Fibroblast of the aortic adventitia (primary cell): ENCODE measurements at places on chromosomes 16 and 17. TPM values are rescaled to one million over a fixed set of nuclear protein-coding genes. Genes with fewer than 3 reads are reported as not detected.

DNA sequence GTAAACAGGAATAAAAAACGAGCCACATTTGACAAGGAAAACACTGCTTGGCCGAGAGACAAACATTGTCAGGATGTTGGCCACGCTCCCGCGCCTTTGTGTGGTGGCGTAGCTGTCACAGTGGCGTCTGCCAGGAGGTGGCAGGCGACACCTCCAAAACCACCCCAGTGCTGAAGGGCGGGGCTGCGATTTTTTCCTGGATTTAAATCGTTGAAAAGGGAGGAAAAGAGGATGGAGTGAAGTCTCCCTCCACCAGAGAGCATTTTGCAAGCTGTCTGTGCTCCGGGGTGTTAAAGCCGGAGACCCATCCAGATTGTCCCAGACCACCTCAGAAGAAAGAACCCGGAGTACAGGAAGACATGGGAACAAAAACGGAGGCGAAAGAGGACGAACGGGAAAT lies 12.7 kb downstream of the MRM3 start:
- DNase-seq: peak; percentile 79

- peak; percentile 59 for DNase-seq
Measured at GRCh38 chr17:44901411-44901921, 2.2 kb upstream of the EFTUD2 start.

- DNase-seq: no peak
Measured at GRCh38 chr17:6138761-6139446, 68.7 kb downstream of the WSCD1 start.

- no peak for DNase-seq
Measured at GRCh38 chr17:40474419-40475002, 26.9 kb downstream of the TNS4 start.

GRCh38 chr17:10318535-10318934 lies 54.3 kb downstream of the MYH13 start:
- no peak for DNase-seq

- no peak for DNase-seq
Measured at GRCh38 chr16:47213761-47214440, 70.2 kb upstream of the NETO2 start.

DNA sequence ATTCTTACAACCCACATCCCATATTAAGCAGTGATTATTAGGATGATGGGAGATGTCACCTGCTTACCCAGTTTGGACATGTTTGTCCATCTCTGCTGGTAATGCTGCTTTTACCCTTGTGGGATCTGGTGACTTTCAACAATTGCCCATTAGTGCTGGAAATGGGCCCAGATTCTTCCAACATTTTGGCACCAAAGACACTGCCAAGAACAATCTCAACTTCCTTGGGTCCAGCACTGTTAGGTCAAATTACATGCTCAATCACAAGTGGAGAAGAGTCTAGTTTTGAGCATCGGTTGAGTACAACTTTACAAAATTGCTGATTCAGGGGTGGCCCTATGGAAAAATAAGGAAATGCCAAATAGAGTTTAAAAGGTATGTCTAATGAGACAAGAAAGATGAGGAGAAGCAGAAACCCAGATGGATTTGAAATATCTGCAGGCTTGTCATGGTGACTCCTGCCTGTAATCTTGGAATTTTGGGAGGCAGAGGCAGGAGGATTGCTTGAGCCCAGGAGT lies 13.0 kb upstream of the ZFP3 start:
- peak; percentile 54 for DNase-seq

DNA sequence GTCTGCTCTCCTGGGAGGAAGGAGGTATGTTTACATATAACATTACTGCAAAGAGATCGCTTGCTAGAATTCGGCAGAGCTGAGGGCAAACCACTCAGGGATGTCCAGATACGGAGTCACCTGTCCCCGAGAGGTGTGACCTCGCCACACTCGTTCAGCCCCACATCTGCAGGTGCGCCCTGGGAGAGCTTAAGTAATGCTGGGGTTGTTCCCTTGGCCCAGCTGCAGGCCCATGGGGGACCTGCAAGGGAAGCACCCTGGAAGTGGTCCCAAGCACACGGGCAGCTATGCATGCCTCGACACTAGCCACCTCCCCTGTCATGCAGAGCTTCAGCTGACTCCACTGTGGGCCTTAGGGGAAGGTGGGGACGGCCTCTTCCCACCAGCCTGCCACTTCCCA lies 22.2 kb downstream of the USP22 start:
- DNase-seq: no peak

GRCh38 chr17:17343896-17344506 lies 40.8 kb downstream of the NT5M start:
- DNase-seq: no peak

DNA sequence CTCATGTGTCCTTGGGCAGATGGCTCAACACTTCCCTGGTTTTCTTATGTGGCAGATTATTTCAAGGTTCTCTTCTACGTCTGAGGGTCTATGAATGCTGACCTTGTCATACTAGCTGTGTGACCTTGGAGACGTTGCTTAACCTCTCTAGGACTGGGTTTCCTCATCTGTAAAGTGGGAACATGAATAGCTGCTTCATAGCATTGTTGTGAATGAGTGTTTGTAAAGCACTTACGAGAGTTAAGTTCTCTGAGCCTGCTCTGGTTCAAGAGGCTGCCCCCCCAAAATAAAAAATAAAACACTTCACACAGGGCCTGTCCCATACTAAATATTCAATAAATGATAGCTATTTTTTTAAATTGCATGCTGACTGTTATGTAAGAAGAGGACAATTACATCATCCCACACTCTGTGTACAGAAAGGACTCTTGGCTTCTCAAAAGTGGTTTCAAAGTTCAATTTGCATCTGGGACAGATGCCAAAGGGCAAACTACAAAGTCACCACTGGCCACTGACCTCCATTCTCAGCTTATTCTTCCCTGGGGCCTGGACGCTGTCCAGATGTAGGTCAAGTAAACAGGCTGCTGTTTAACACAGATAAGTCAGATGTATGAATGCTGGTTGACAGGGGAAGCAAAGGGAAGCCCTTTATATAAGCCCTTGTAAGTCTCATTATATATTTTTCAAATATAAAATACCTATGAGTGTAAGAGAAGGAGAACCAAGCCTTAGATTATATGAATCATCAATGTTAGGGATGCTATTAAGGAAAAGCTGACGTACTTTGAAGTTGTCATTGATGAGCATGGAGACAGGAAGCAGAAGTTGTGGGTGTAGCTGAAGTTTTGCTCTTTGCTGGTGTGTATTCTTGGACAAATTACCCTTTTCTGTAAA lies 15.4 kb upstream of the NDEL1 start:
- DNase-seq: peak; percentile 80

DNA sequence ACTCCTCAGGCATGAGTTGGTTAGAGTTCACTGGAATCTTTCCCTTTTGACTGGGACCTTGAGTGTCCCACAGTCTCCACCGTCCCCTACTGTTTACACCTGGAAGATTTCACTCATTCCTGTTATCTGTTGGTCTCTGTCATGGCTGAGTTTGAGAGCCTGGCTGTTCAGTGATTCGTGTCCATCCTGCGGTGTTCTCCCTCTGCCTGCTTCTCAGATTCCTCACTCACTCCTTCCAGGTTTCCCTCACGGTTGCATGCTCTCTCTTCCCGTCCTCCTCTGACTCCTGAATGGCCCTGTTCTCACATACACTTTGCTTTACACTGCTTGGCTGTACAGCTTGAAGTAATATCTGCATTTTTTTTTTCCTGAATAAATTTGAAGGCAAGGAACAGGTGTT lies 24.5 kb downstream of the OR1D5 start:
- DNase-seq: no peak

DNA sequence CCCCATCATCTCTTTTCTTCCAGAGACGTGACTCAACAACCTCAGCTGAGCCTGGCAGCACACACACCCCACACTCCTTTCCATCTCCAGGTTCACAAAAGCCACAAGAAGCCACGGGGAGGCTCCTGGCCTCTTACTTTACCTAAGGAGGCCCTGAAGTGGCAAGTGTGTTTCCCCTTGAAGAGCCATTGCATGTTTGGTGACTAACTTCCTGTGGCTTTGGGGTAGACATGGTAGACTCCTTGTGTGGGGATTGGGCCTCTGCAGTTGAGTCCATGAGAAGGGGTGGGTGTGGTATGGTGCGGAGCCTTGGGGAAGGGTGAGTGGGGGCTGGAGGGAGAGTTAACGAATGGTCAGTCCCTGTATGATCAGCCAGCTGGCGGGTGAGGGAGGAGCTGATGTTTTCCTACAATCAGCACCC lies 24.2 kb downstream of the SAP30BP start:
- DNase-seq: no peak

GRCh38 chr17:45296003-45296832 lies 20.6 kb downstream of the MAP3K14 start:
- peak; percentile 74 for DNase-seq

Gene SGCA
- 0.65 and 0.90 TPM in 2 replicates for total RNA-seq

Gene SPNS3
- total RNA-seq: not detected in 2 replicates

Gene HOXB4
- total RNA-seq: 3.8 and 7.0 TPM in 2 replicates

Gene CD19
- total RNA-seq: 0.33 TPM in 1 of 2 replicates, not detected in the other
